Stimulated activated CD4-positive, alpha-beta T cell treated with anti-CD3 and anti-CD28 coated beads, Interleukin-12 subunit alpha, Interleukin-12 subunit beta, amount 100 ng/mL, for 24 hours (primary cell): ENCODE measurements at places on chromosomes 7 and 10.

DNA sequence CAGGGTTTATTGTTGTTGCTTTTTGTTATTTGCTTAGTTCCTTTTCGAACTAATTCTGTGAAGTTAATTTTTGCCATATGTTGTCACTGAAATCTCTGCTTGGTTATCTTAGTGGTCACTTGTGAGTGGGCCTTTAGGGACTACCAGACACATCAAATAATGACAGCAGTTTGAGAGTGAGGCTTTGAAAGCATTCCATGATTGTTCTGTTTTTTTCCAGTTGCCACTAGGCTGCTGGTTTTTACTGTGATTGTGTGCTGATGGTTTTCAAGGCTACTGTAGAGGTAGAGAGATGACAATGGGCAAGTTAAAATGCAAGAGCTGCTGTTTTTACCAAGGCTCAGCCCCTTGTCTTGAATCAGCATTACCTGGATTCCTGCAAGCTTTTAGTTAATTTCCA, 20.0 kb downstream of the SEPTIN7 start:
- DNase-seq, result no peak

DNA sequence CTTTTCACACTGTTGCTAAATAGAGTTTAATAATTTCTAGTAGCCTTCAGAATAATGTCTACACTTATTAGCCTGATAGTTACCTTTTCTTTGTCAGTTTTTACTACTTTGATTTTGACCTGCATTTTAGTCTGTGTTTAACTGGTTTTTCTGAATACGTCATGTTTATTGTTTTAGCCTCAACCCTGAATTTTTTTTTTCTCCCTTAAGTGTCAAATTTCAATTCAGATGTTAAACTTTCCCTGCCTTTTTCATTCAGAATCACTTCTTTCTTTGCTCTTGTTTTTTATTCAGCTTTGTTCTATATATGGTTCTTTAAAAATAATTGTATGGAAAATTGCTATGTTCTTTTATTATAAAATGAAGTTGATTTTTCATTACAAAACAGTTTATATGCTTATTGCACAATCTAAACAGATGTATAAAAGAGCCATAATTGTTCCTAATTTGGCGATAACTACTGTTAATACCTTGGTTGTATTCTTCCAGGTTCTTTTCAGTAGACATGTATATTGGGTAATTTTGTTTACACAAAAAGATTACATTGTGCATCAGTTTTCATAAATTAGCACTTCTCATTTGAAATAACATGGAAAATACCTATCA, 159.7 kb downstream of the ADK start:
- no peak for DNase-seq

DNA sequence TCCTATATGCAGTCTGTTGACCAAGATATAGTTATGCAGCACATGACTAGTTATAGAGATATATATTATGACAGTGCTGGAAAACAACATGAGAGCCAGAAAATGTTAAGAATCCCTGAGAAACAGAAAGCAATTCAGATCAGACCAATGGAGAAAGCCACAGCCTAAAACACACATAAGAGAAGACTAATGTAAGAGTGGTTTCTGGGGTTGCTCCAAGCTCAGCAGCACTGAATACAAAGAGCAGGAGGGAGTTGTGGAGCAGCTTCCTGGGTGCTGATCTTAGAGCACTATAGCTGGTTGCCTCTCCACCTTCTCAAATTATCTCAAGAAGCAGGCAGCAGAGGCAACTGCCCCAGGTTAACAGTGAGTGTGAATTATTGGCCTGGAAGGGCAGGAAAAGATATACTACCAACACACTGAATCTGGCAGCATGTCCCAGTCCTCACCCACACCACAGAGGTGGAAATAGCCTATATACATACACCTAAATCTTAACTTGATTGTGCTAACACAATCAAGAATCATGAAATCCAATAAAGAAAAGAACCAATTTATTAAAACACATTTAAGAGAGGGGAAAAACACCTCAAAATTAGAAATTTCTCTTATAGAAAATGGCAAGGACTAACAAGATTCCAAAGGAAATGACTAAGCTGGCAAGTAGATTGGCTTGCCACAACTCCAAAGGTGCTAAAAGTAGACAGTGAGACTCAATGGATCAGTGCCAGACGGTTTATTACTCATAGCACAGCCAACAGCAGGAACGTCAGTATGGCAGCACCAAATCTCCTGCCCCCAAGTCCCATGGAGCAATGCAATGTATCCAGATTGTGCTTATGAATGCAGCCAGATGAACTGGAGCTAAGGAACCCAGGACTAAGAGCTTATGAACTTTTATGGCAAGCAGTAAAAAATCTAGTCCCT, 5.1 kb downstream of the PTTG1IP2 start:
- no peak for DNase-seq

GRCh38 chr7:149226840-149227494, 12.5 kb upstream of the ZNF212 start:
- no peak for DNase-seq

DNA sequence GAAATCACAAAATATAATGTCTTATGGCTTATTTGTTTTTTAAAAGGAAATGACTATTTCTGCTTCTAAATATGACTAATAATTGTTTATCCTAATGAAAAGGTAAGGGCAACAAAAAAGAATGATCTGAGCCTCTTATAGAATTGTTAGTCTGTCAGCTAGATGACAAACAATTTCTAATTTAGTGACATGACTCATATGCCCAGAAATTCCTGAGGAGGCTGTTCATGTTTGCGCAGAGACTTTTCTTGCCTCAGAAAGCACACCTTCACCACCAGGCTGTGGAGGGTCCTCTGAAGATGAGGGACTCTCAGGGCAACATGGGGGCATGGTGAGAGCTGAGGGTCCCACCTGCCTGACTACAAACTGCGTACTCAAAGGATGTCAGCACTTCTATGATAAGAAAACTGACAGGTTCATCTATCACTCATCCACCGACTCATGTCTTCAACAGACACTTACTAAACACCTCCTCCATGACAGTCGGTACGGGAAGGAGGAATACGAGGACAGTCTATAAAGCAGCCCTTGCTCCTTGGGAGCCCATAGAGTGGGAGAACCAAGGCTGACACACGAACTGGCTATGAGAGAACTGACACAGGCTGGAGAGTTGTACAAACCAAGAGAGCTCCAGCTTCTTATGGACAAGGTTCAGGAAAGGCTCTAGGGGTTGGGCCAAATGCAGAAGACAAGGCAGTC, 102.0 kb downstream of the PKD1L1 start:
- DNase-seq, result no peak

- no peak for DNase-seq
Measured at GRCh38 chr10:86046845-86047460, 319.6 kb downstream of the GRID1 start.

DNA sequence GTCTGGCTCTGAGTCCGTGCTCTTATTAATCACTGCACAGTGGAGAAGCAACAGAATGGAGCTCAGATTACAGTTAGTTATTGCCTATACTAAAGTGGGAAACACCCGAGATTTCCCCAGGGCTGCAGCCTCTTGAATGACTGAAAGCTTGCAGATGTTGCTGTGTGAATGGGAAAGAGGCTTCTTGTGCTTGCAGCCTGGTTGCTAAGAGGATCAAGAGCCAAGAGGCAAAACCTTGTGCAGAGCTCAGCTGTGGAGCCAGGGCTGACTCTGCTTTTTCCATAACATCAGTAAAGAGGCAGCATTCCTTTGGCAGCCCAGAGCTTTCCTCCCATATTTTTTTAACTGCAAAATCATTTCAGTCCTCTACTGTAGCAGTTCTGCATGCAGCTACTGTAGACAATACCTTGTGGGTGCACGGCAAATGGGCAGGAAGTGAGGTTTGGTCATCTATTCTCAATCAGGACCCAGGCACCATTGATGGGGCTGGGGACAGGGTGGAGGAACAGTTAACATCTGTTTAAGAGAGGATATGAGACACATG, 86.5 kb downstream of the RALA start:
- DNase-seq, result no peak

GRCh38 chr7:39637400-39637799, 14.0 kb downstream of the RALA start:
- no peak for DNase-seq

GRCh38 chr10:43069211-43069515, 7.7 kb upstream of the RET start:
- no peak for DNase-seq

DNA sequence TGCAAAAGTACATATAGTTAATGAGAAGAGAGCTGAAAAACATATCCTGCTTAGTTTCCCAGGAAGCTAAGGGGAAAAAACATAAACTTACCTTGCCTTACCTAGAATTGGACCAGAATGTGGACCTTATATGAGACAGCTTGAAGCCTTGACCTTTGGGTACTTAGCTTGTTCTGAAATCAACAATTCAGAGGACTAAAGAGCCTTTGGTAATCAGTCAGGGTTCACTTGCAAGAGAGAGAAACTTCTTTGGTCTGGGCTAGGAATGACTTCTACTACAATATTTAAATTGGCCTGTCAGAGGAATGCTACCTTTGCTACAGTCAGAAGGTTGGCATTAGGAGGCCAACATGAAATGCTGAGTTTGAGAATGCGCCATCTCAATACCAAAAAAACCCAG, 24.9 kb downstream of the SAMD8 start:
- DNase-seq, result no peak

- no peak for DNase-seq
Measured at GRCh38 chr7:94001396-94001795, 2.8 kb downstream of the BET1 start.

GRCh38 chr10:89576022-89576421, 40.6 kb upstream of the SLC16A12 start:
- DNase-seq, result no peak

DNA sequence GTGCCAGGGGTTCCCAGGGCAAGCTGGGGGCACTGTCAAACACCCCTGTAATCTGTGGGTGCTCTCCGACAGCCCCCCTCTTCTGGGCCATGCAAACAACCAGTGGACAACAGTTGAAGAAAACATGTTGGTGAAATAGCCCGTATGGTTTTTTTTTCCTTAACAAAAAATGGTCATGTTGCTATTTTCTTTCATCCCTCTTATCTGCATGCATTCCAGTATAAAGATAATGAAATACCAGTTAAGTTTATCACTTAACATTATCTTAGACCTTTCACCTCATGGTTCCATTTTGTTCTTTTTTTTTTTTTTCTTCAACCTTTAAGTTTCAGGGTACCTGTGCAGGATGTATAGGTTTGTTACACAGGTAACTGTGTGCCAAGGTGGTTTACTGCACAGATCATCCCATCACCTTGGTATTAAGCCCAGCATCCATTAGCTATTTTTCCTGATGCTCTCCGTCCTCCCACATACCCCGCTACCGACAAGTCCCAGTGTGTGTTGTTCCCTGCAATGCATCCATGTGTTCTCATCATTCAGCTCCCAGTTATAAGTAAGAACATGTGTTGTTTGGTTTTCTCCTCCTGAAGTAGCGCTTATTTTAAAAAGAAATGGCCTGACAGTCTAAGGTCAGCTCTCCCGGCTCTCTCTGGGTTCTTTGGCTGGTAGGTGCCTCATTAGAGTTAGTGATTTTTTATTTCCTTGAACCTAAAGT, 110.1 kb downstream of the NRP1 start:
- DNase-seq, result no peak

DNA sequence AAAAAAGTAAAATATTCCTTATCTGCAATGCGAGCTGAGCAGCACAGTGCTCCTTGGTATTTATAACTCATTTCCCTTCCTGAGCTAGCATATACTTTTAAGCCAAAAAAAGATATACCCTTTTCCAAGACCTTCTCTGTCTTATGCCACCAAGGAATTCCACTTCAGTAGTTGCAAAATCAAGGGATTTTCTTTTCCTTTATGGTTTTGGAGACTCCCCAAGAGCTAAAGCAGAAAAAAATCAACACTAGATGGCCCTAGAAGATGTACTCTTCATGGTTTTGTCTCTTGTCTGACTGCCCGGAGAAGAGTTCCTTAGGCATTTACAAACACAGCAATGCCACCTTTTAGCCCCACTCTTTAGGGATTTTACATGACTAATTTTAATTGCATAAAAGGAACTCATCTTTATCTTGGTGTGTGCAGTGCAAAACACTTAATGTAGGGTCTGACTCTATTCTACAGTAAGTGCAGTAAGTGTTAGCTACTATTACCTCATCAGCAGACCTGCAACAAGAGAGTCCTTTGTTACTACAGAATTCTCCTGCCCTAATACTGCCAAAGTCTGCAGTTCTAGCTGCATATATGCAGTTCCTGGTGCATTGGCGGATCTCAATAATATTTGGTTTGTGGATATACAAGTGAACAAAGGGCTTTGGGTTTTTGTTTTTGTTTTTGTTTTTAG, 443.3 kb downstream of the GFRA1 start:
- DNase-seq, result no peak

DNA sequence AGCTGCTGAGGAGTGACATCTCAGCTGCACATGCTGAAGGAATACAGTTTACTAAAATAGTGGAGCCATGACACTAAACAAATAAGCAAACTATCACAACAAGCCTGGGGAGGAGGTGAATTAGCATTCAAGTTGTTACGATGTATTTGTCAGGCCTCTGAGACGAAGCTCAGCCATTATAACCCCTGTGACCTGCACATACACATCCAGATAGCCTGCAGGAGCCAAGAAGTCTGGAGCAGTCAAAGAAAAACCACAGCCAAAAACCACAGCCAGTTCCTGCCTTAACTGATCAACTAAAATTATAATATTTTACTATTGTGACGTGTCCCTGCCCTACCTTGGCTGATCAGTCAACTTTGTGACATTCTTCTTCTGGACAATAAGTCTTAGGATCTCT, 68.6 kb downstream of the NSUN6 start:
- no peak for DNase-seq

DNA sequence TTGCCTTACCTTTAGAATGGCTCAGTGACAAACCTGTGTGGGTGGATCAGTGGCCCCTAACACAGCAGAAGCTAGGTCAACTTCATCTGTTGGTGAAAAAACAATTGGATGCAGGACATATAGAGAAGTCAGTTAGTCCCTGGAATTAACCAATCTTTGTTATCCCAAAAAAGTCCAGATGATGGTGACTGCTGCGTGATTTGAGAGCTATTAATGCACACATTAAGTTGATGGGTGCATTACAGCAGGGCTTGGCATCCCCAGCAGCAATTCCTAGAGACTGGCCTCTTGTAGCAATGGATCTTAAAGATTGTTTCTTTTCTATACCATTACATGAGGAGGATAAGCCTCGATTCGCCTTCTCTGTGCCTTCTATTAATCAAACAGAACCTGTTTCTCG, 33.3 kb downstream of the OR13A1 start:
- no peak for DNase-seq

- no peak for DNase-seq
Measured at GRCh38 chr10:31620226-31621151, 301.5 kb downstream of the ZEB1 start.

DNA sequence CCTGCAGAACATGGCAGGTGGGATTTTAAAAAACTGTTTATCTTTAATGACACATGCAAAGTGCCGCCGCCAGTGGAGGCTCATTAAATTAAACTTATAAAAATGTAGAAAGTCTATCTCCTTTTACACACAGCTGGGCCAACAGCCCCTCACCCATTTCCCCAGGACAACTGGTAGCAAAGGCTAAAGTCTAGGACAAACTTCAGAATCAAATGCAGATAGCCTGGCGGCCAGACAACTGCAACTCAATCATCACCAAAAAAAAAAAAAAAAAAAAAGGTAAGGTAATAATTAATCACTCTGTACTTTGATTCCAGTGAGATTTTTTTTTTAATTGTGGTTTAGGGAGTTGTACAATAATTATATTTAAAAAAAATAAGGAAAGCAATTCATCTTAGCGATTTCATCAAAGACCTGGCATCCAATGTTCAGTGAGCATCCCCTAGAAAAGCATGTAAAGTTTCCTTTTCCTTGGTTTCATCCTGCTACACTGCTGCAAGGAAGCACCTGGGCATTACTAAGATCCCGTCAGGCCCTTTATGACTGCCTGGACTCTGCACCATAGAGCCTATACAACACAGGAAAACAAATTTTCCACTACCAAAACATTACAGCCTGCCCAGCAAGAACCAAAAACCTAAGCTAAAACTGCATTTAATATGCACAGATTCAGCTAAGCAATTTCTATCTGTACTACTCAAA, 98.5 kb downstream of the GRB10 start:
- DNase-seq, result no peak
